Anterior cingulate cortex (tissue), 58 donors: ENCODE measurements at places on chromosomes 6 and 20.

GRCh38 chr6:112061605-112062004 is 7.7 kb downstream of the CCN6 start:
- DNase-seq: no peak

GRCh38 chr20:43853174-43853803 is 61.4 kb upstream of the TOX2 start:
- no peak for DNase-seq

- peak; percentile 44 for DNase-seq
Observed at GRCh38 chr6:81751388-81752083, 945 bp downstream of the TENT5A start.

DNA sequence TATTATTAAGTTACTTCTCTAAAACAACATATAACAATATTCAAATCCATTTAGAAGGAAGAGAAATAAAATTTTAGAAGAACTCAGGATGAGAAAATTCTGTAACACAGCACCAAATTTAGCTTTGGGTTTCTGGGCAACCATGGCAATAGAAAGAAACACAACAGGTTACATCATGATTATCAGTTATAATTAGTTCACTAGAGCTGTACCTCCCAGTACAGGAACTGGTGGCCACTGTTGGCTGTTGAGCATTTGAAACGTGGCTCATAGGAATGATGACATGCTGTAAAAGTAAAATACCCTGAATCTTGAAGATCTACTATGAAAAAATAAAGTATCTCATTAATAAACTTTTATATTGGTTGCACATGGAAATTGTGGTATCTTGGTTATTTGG is 23.7 kb upstream of the MAP3K4 start:
- no peak for DNase-seq

DNA sequence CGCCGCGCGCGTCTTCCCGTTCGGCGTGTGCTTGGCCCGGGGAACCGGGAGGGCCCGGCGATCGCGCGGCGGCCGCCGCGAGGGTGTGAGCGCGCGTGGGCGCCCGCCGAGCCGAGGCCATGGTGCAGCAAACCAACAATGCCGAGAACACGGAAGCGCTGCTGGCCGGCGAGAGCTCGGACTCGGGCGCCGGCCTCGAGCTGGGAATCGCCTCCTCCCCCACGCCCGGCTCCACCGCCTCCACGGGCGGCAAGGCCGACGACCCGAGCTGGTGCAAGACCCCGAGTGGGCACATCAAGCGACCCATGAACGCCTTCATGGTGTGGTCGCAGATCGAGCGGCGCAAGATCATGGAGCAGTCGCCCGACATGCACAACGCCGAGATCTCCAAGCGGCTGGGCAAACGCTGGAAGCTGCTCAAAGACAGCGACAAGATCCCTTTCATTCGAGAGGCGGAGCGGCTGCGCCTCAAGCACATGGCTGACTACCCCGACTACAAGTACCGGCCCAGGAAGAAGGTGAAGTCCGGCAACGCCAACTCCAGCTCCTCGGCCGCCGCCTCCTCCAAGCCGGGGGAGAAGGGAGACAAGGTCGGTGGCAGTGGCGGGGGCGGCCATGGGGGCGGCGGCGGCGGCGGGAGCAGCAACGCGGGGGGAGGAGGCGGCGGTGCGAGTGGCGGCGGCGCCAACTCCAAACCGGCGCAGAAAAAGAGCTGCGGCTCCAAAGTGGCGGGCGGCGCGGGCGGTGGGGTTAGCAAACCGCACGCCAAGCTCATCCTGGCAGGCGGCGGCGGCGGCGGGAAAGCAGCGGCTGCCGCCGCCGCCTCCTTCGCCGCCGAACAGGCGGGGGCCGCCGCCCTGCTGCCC is 1.1 kb downstream of the SOX4 start:
- DNase-seq: peak; percentile 63

- DNase-seq: no peak
Observed at GRCh38 chr20:45822857-45823256, 4.3 kb downstream of the TNNC2 start.

GRCh38 chr6:135703007-135703406 is 148.5 kb upstream of the PDE7B start:
- no peak for DNase-seq

GRCh38 chr6:79559706-79560105 is 22.5 kb upstream of the LCA5 start:
- DNase-seq: no peak

GRCh38 chr6:43695215-43695966 is 7.8 kb upstream of the MRPS18A start:
- DNase-seq: no peak

DNA sequence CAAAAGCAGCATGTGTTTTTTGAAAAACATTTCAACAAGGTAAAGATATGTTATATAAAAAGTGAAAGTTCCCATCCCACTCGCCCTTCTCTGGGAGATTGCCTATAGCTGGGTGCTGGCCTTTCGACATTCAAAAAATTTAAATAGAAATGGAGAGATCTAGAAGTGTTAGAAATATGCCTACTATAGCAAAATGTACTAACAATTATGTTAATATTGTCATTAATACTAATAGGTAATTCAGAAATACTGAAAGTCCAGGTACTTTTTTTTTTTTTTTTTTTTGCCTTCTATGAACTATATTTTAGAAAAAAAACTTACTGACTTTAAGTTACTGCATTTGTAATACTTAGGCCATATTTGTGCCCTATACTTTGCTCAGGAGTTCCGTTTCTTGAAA is 87.1 kb downstream of the SESN1 start:
- no peak for DNase-seq

GRCh38 chr6:169866140-169866534 is 114.7 kb downstream of the ERMARD start:
- DNase-seq: no peak

DNA sequence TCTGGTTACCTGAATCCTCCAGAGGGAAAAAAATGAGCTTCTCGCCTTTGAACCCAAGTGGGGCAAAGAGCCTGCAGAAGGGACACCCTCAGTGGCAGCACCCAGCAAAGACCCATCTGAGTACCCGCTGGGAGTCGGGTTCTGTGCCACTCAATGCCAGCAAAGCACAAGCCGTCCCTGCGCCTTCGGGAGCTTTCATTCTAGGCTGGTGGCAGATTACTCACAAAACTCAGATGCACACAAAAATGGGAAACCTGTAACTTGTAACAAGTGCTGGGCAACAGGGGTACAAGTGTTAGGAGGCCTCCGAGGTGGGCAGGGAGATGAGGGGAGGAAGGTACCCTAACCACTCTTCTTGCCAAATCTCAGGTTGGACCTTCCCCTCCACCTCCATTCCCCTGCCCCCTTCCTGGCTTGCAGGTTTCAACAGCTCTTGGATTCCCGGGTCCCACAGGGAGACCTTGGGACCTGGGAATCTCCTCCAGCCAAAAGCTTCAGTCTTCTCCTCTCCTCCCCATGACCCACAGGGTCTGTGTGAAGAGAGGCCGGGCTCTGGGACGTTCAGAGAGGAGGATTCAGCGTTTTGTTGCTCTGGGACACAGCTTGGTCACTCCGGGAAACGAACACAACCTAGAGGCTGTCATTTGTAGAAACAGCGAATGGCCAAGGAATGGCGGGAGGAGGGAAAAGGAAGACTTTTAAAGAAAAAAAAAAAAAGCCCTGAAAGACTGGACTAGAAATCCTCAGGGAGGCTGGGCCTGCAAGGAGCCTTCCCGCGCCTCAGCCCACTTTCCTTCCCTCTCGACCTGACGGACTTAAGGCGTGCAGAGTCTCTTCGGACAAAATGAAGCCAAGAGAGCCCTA is 1.2 kb upstream of the PARD6B start:
- no peak for DNase-seq

- DNase-seq: no peak
Observed at GRCh38 chr6:100724222-100724621, 156.9 kb downstream of the ASCC3 start.

- no peak for DNase-seq
Observed at GRCh38 chr6:166406197-166406596, 23.5 kb upstream of the MPC1 start.

DNA sequence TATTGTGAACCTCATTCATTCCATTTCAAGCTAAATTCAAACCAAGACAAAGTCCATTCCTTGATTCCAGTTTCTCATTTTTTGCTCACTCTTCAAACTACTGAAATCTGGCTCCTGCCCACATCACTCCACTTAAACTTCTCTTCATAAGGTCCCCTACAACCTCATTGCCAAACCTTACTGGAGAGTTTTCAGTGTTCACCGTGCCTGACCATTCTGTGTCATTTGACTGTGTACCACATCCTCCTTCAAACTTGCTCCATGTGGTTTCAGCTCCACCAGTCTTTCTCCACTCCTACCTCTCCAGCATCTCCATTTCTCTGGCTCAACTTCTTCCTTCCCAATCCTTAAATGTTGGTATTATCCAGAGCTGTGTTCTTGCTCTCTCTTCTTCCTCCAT is 38.5 kb upstream of the TAB2 start:
- no peak for DNase-seq

DNA sequence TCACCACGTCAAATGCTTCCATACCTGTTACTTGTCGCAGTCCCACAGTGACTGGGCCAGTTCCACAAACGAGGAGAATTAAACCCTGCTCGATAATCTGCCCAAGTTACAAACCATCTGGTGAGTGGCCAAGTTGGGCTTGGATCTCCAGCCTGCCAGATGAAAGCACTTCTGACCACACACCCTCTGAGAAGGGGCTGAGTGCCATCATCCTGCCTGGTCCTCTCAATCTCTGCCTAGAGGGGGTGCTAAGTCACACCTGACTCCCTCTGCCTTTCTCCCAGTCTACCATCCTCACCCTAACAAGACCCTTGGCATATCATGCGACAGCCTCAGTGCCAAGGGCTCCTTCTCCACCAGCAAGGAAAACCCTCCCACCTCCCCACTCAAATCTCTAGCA is 15.8 kb downstream of the RRP36 start:
- no peak for DNase-seq

DNA sequence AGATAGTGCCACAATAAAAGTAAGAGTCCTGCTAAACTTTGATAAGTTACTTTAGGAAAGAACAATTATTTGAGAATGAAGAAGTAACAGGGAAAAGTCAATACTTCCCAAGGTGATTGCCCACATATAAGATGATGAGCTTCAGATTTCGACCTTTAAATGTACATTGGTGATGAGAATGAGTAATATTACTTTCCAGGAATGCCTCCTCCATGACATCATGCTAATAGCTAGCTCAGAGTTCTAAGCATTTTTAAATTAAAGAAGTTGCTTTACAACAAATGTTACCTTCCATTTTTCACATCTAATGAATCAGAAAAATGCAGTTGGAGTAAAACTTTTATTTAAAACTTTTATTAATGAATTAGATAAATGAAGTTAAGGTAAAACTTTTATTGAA is 22.5 kb upstream of the OPN5 start:
- no peak for DNase-seq

GRCh38 chr20:46823271-46823751 is 71.3 kb upstream of the EYA2 start:
- DNase-seq: no peak

GRCh38 chr6:39800034-39801032 is 8.2 kb downstream of the DAAM2 start:
- DNase-seq: no peak

DNA sequence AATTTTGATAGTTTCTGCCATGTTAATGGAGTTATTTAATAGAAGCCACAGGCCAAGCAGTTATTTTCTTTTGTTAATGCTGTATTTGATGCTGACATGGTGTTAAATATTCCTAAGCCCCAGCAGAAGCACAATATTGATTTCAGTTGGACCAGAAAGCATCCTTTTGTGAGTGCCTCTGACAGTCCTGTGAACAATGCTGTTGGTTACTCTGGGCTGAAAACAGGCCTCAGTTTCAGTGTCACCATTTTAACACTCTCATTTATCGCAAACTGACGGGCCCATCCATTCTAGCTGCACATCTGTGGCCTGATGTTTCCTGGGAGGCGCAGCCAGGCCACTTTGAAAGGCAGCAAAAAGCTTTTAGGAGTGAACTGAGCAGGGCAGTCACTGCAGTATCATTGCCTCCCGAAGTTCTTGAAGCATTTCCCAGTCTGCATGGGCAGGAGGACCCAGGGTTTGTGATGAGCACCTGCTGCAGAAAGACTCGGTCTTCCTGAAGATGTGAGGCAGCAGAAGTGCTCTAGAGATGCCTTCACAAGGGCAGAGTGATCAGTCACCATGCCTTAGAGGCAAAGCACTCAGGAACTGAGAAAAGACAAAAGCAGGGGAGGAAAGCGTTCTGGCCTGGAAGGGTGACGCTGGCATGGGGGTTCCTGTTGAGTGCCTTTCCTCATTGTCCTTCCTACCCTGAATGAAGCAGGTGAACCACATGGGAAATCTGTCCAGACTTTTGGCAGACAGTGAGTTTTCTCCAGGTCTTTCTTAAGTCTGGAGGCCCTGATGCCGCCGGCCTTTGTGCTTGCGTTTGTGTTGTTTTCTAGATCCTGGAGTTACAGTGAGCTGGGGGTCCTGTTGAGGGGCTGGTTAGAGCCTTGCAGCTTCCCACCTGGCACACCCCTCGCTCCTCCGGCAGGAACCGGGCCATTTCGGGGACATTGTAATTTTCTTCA is 74.0 kb downstream of the ZDHHC14 start:
- DNase-seq: no peak

- DNase-seq: no peak
Observed at GRCh38 chr6:117168296-117169063, 96.9 kb upstream of the VGLL2 start.

GRCh38 chr6:148514091-148514845 is 171.6 kb downstream of the SASH1 start:
- no peak for DNase-seq

DNA sequence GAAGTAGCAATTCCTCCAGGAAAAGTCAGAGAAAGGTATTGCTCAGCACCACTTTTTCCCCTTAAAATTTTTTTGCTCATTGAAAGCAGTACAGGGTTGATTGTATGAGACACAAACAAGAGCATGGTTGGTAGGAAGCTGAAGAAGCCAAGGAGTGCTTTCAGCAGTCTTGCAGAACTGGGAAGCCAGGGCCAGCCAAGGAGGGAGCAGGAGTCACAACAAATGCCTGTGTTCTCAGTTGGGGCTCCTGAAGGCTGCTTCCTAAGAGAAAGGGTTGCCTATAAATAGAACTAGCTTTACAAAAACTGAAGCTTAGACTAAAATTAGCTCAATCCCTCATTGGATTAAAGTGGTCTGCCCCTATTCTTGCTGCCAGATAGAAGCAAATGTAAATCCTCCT is 3.3 kb upstream of the THEMIS start:
- no peak for DNase-seq

DNA sequence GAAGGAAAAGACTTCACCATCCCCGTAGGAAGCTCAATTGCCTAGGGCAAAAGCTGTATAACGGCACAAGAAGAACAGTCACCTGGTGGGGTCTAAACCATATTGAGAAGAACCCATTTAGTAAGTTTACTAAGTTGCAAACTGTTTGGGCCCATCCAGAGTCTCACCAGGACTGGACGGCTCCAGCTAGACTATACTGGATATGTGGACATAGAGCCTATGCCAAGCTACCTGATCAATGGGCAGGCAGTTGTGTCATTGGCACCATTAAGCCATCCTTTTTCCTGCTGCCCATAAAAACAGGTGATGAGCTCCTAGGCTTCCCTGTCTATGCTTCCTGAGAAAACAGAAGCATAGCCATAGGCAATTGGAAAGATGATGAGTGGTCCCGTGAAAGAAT is 293.9 kb downstream of the RNGTT start:
- no peak for DNase-seq

GRCh38 chr6:467671-468082 is 76.1 kb downstream of the IRF4 start:
- DNase-seq: no peak

- no peak for DNase-seq
Observed at GRCh38 chr20:62282877-62283503, 19.8 kb upstream of the ADRM1 start.

- peak; percentile 27 for DNase-seq
Observed at GRCh38 chr20:48776306-48776705, 51.5 kb downstream of the PREX1 start.

GRCh38 chr20:63968928-63969760 is 586 bp downstream of the ZNF512B start:
- no peak for DNase-seq

GRCh38 chr20:32368323-32368722 is 10.2 kb downstream of the ASXL1 start:
- no peak for DNase-seq
